ENCODE measurements at places on chromosomes 4 and X.
A peak's percentile ranks its signal among the peaks of the same experiment; 100 is the strongest.

GRCh38 chr4:179695175-179695574 is 2252.9 kb upstream of the AGA start:
- DNase-seq, result no peak

DNA sequence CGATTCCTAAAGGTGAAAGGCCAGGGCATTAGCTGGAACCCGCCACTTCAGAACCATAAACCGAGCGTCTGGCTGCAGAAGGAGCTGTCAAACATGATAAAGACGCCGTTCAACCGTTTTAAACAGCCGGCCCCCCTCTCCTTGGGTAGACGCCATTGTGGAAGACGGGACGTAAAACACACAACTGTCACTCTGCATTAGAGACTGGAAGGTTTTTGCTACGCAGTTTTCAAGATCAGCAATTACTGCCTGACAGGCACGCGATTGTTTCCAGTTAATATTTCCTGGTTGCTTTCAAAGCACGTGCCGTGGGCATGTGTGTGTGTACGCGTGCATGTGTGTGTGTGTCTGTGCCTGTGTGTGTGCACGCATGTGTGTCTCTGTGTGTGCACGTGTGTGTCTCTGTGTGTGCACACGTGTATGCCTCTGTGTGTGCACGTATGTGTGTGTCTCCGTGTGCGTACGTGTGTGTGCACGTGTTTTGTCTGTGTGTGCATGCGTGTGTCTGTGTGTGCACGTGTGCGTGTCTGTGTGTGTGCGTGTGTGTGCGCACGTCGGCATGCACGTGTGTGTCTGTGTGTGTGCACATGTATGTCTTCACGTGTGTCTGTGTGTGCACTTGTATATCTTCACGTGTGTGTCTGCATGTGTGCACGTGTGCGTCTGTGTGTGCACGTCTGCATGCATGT is 48.8 kb downstream of the SHOX start:
- DNase-seq, result no peak

GRCh38 chr4:87375719-87376291 is 15.2 kb downstream of the HSD17B11 start:
- DNase-seq, result no peak

DNA sequence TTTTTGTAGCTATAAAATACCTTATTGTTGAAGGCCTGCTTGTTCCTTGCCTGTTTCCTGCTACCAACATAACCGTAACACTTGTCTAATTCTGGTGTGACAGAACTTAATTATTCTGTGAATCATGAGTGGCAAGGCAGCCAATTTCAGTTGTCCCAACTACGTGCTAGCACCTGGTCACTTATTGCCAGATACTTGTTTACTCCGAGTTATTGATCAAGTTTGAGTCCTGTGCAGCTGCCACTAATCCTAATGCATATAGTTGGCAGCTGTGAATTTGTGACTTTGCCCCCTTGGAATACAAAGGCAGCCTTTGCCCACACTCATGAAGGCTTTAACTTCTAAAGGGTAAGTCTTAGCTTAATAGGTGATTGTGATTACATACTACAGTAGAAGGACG is 7.8 kb upstream of the RNF128 start:
- no peak for DNase-seq

DNA sequence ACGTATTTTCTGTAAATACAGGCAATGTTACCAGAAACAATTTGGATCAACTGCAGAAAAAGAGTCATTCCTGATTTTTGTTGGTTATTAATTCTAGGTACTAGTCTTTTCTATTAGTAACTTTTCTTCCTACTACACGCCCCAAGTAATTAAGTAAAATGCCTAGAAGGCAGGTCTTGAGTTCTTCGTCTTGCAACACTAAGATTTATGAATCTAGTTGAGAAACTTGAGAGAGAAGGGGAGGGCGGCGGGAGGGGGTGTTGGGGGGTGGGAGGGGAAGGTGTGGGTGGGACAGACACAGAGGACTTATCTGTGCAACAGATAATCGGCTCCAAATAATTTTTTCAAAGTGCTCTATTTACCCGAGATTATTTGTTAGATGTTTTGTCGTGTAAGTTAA is 3.0 kb downstream of the RAP2C start:
- DNase-seq, result no peak

DNA sequence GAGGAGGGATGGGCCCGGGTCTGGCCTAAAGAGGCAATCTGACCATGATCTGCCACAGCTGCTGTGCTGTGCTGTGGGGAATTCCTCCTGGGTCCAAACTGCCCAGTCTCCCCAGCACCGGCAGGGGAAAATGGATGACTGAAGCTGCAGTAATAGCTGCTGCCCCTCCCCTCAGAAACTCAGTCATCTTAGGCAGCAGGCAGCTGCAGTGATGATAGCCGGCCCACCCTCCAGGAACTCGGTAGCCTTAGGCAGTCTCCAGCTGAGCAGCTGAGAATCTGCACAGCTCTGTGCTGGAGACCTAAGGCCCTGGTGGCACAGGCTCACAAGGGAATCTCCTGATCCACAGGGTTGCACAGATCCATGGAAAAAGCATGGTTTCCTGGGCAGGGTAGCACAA is 113.4 kb upstream of the USP38 start:
- DNase-seq, result no peak

- DNase-seq, result no peak
Observed at GRCh38 chr4:140807491-140808252, 51.5 kb upstream of the TBC1D9 start.

DNA sequence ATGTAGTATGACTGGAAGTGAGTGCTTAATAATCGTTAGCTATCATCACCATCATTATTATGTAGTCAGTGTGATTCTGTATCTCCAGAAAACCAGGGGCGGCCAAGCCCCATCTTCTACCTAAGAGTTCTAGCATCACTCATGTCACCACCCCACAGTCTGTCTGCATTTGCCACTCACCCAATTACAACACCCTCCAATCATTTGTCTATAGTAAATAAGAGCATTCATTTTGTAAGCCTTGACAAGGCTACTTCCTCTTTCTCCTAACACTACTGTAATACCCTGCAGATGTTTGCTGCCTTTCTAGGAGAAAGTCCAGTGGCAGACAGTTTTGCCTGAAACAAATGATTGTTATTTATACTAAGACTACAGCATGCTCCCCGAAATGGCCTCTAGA is 15.8 kb upstream of the IL21 start:
- DNase-seq, result no peak

- no peak for DNase-seq
Observed at GRCh38 chr4:54553001-54553400, 104.8 kb upstream of the KIT start.

- DNase-seq, result no peak
Observed at GRCh38 chr4:41061482-41062185, 152.7 kb downstream of the APBB2 start.

- no peak for DNase-seq
Observed at GRCh38 chr4:11312389-11312788, 116.3 kb downstream of the HS3ST1 start.

- DNase-seq, result no peak
Observed at GRCh38 chr4:168485156-168485910, 5.0 kb upstream of the DDX60L start.

DNA sequence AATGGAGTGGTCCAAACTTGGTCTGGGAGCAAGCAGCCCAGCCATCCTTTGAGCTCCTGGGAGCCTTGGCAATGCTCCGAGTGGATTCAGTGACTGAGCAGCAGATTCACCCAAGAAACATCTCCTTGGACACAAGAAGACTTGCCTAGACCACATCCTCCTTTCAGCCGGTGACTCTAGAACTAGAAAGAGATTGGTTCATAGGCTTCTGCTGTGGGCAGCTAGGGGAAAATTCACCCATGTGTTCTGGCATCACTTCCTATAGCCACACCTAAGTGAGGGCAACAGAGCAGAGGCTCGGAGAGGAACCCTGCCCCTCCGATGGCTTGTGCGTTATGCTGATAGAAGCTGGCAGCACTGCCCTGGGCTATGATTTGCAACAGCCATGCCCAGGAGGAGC is 16.0 kb downstream of the ZNF275 start:
- no peak for DNase-seq

DNA sequence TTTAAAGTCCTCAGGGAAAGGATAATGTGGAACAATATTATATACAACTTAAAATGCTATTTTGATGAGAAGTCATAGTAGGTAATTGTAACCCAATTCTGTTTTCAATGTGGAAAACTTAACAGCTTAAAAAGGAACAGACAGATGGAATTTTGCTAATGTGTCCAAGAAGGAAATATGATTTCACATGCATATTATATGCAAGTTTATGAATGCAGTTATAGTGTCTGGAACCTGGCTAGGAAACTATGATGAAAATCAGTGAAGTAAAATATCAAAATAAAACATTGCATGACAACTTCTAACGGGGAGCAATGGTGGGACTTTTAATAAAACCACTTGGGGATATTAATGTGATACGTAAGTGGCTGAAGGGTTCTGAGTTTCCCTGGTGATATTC is 152.6 kb upstream of the HAND2 start:
- DNase-seq, result no peak

DNA sequence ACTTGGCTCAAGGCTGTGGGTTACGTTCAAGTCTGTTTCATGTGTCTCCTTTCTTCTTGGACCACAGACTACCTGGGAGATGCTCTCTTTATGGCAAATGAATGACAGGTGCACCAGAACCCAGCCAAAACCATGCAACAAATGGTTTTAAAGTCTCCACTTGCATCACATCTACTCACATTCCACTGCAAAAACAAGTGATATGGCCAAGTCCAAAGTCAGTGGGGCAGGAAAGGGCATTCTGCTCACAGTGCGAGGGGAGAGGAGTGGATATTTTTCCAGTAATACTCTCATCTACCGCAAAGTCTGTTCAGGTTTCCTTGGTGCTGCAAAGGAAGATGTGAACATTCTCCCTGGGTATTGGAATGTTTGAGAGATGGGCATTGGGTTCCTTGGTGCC is 120.5 kb downstream of the UCHL1 start:
- DNase-seq, result no peak

- DNase-seq, result no peak
Observed at GRCh38 chr4:40511036-40511614, 118.5 kb downstream of the RBM47 start.

GRCh38 chr4:13872155-13872554 is 244.6 kb upstream of the BOD1L1 start:
- DNase-seq, result no peak

GRCh38 chr4:153115322-153116290 is 88.6 kb upstream of the TRIM2 start:
- peak; percentile 79 for DNase-seq

DNA sequence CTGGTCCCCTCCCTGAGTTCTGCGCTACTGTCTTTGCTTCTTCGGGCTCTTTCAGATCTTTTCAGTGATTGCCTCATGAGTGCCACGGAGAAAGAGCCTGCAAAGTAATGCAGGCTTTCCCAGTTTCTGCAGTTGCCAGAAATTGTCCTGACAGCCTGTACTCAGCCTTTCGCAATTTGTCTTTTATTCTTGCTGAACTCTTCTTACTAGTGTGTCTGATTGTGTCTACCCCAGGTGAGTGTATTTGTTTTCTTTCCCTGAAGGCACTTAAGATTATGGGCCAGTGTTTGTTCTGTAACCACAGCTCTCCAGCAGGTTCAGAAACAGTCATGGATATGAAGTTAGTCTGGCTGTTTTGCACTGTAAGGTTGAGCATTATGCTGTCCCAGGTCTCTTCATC is 47.1 kb downstream of the FAM193A start:
- no peak for DNase-seq

- no peak for DNase-seq
Observed at GRCh38 chr4:2177443-2178093, 64.4 kb downstream of the HAUS3 start.

- no peak for DNase-seq
Observed at GRCh38 chrX:112997991-112998390, 157.4 kb upstream of the AMOT start.

DNA sequence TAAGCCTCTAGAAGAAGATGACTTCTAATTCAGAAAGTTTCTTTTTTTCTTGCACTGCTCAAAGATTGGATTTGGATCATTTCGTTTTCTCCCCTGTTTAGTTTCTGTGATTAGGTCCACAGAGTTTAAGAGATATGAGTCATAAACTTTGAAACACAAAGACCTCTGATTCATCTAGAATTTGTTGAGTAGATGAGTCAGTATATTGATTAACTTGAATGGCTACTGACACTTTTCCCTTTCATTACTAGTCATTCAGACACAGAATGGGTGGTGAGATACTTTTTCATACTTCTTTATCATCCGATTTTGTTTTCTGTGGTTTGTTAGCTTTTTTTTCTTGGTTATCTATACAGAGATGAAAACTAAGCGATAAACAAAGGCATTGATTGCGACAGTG is 34.1 kb upstream of the AFF2 start:
- DNase-seq, result no peak

- no peak for DNase-seq
Observed at GRCh38 chrX:105759598-105759997, 62.7 kb upstream of the NRK start.

- DNase-seq, result no peak
Observed at GRCh38 chr4:98433691-98434090, 172.5 kb downstream of the RAP1GDS1 start.

DNA sequence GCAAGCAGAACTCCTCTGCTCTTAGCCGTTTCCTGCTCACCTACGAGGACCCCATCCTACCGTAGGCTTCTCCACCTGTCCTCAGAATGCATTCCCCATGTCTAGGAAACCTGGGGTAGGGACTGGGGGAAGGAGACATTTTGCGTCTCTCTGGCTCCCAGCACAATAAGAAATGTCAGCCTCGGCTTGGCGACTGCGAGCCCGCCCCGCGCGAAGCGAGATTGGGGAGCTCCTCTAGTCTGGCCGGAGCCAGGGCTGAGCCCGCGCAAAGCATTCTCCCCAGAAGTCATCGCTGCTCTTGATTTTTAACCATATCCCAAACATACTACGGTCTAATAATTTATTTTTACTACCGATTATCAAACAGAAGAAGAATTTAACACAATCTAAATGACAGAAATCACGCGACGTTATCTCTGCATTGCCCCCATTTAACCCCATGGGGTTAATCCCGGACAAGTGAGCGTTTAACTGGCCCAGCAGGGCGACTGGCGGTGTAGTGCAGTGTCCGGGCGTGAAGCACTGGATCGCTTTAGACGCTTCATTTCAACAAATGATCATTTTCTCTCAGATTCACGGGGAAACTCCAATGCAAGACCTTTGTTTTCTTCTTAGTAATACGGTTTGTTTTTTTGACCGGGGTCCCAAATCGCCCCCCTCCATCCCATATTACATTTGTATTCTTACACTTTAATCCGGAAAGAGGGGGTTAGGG is 8.0 kb upstream of the PITX2 start:
- no peak for DNase-seq

DNA sequence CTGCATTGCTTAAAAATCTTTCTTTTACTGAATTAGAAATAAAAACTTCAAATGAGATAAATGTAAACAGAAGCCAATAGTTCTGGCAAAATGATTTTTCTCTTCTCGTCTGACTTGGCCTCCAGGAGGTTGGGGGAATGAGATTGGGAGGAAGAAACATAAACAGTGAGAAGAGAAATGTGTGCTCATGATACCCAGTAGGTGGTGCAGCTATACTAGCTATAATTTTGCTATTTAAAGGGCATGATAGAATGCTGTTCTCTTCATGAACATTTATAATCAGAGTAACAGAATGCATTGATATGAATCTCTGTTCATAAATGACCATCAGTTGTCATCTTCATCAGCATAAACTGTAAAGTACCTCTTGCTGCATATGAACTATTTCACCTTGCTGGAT is 85.5 kb downstream of the TACR3 start:
- DNase-seq, result no peak

Data from T-cell (primary cell).